ENCODE measurements at places on chromosomes 2 and 18.

- no peak for DNase-seq
These were observed 130.2 kb downstream of the RGPD3 start for GRCh38 chr2:106338043-106338442.

- no peak for DNase-seq
These were observed 129.4 kb downstream of the SH3RF3 start for GRCh38 chr2:109258376-109258775.

- DNase-seq, result peak; percentile 82
These were observed 1.8 kb upstream of the NFATC1 start for GRCh38 chr18:79393635-79394533.

DNA sequence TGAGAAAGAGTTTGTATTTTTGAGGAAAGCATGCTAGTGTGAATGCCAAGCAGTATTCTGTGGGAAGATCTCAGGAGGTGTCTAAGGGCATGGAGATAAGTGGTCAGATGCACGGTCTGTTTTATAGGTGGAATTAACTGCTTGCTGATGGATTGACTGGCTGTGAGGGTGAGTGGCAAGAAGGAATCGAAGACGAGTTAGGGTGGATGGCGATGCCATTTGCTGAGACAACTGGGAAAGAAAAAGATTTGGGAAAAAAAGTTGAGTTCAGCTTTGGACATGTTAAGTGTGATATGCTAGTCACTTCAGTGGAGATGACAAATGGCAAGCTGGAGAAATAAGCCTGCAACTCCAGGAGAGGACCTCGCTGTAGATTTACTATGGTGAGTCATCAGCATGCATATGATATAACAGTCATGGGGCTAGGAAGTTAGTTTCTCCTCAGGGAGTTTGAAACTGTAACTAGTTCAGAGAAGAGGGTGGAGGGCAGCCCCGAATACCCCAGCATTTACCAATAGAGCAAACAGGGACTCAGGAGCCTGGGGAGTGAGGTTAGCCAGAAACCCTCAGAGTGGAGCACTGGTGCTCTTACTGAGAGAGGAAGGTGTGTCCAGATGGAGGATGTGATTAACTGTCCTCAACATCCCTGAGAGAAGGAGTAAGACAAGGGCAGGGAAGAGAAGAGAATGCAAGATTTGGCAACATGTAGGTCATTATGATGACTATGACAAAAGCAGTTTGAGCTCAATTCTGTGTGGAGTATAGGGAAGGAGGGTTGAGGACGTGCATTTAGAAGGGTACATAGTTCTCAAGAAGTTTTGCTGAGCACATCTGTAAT is 2.0 kb upstream of the HK2 start:
- no peak for DNase-seq

DNA sequence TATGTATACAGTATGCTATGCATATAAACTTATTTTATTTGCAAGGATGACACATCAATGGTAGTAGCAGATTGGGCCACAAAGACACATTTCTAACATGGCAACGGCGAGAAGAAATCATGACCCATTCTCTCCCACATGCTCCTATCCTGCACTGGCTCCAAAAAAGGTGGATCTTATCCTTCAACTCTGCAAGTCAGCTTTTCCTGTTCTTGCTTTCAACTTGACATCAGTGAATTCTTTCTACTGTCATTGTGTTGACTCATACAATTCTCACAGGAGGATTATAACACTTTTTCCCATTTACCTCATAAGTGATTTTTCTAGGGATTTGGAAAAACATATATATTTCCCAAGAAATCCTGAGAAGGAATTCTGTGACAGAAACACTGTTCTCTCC is 53.1 kb downstream of the ACVR1 start:
- no peak for DNase-seq

GRCh38 chr2:148875387-148876051 is 492 bp downstream of the KIF5C start:
- DNase-seq, result no peak

DNA sequence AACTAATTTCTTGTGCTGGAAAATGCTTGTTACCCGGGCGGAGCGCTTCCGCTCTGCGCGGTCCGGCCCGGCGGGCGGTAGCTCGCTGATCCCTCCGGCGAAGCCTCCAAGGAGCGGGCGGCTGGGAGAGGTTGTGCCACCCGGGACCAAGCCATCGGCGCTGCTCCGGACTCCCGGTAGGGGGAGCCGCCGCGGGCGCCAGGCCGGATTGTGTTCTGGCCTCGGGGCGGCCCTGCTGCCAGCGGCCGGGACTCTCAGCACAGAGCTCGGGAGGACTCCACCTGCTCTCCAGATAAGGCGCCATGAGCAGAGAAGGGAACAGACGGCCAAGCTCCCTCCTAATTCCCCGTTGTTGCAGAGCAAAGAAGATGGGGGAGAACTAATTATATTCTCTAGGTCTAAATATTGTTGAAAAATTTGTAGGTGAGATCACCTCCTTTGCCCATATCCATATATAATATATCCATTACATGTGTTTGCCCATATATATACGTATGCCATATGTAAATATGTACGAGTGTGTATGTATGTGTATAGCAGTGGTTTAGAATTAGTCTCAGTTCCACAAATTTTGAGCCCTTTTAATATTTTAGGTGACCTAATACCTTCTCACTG is 13.8 kb upstream of the SATB2 start:
- DNase-seq, result peak; percentile 53

GRCh38 chr2:36277146-36277808 is 78.3 kb upstream of the CRIM1 start:
- DNase-seq, result no peak
